CD4-positive, alpha-beta memory T cell (primary cell): ENCODE measurements at places on chromosomes 5 and 9.

- no peak for DNase-seq
Measured at GRCh38 chr5:39309534-39309933, 54.8 kb downstream of the C9 start.

DNA sequence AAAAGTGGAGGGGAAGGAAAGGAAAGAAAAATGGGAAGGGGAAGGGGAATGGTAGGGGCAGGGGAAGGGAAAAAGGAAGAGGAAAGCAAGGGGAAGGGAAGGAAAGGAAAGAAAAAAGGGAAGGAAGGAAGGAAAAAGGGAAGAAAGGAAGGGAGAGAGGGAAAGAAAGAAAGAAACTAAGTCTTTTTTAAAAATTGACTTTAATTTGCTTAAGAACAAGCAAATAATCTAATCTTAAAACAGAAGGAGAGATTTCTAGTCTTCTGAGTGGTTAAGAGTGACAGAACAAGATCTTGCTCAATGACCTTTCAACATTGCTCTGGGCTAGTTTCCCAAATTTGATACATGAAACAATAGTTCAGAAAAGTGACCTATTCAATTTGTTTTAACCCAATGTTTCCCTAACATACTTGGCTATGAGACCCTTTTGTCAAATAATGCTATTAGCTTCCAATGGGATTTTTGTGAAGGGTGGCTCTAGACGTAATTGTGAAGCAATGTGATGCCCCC, 33.4 kb upstream of the GLIS3 start:
- DNase-seq = no peak

DNA sequence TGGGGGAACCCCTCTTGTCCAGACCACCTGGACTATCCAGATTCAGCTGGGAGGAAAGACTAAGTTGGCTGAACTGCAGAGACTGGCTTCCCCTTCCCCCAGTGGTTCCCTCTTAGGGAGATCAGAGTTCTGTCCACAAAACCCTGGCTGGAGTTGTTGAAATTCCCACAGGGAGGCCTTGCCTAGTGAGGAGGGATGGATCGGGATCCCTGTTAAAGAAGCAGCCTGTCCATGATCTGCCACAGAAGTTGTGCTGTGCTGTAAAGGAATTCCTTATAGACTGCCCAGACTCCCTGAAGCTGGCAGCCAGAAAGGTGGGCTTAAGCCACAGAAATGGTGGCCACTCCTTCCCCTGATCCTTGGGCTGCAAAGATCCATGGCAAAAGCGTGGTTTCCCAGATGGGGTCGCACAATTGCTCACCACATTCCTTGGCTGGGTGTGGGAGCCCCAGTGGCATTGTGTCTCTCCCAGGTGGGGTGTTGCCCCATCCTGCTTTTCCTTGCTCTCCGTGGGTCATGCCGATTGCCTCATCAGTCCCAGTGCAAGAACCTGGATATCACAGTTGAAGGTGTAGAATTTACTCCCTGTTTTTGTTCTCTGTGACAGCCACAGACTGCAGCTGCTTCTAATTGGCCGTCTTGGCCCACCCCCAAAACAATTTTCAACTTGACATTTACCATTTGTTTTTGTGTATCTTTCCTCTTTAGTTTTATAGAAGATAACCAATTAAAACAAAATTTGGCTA, 342.4 kb downstream of the FGF10 start:
- no peak for DNase-seq

- DNase-seq = no peak
Measured at GRCh38 chr9:91157883-91158282, 203.8 kb downstream of the AUH start.

GRCh38 chr5:119289438-119290044, 66.3 kb upstream of the TNFAIP8 start:
- DNase-seq = no peak

DNA sequence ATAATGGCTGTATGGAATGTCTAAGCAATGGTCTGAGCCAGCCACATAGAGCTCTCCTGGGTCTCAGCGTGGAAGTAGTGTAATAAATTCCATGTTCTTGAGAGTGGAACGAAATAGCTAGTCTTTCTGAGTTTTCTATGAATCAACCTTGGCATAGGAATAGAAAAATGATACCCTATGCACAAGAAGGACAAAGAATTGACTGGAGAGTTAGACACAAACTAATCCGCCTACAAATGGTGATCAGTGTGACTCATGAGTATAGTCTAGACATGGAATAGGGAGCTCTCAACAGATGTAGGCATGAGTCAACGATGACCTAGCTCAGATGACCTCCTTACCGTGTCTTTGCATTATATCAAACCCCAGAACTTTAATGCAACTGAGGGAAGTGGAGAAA, 256.8 kb upstream of the GRIN3A start:
- no peak for DNase-seq

DNA sequence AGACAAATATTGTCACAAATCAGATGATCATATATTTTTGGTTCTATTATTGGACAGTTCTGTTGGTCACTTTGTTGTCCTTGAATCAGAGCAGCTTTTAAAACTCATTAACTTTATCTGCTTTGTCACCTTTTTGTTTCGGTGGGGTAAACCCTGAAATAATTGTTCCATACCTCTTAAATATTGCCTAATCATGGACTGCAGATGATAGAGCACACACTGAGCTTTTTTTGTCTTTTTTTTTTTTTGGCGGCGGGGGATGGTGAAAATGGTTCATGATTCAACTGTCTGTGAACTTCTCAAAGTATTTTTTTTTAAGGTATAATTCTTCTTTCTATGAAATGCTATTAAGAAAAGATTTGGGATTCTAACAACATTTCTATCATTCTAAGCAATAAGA, 1.8 kb downstream of the NUDT12 start:
- DNase-seq = no peak

- DNase-seq = no peak
Measured at GRCh38 chr9:133959966-133960567, 32.1 kb downstream of the VAV2 start.

GRCh38 chr9:980640-981039, 4.2 kb downstream of the DMRT3 start:
- DNase-seq = no peak

- DNase-seq = no peak
Measured at GRCh38 chr5:170182491-170182890, 50.3 kb upstream of the C5orf58 start.

- DNase-seq = no peak
Measured at GRCh38 chr9:31700252-31701045, 684.0 kb upstream of the ACO1 start.

- DNase-seq = no peak
Measured at GRCh38 chr5:94945656-94946055, 327.2 kb downstream of the SLF1 start.

DNA sequence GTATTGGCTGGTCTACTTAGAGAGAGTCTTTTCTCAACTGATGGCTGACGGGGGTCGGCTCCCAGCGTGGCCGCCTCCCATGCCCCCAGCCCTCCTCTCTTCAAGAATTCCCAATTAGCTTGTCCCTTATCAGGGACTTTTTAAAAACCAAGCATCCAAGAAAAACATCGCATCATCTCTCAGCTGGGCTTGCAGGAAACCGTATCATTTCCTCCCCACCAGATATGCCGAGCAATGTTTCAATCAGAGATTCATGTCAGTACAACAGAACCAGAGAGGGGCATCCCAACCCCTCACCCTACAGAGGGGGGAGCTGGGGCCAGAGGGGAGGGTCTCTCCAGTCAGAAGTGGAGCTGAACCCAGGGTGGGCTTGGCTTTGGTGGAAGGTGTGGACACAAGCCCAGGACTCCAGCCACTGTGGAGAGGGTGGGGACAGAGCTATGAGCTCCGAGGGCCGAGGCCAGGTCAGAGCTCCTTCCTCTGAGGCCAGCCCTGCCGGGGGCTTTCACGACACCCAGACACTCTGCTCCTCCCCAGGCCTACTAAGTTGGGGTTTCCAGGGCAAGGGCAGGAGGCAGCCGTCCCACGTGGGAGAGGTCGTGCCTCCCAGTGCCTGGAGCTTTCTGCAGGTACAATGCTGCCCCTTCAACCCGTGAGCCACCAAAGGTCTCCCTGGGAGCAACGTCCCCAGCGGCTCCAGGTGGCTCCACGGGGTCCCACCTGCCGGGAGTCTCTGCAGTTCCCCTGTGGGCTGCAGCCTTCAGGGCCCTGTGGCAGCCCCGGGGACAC, 39.0 kb upstream of the TMEM250 start:
- no peak for DNase-seq

DNA sequence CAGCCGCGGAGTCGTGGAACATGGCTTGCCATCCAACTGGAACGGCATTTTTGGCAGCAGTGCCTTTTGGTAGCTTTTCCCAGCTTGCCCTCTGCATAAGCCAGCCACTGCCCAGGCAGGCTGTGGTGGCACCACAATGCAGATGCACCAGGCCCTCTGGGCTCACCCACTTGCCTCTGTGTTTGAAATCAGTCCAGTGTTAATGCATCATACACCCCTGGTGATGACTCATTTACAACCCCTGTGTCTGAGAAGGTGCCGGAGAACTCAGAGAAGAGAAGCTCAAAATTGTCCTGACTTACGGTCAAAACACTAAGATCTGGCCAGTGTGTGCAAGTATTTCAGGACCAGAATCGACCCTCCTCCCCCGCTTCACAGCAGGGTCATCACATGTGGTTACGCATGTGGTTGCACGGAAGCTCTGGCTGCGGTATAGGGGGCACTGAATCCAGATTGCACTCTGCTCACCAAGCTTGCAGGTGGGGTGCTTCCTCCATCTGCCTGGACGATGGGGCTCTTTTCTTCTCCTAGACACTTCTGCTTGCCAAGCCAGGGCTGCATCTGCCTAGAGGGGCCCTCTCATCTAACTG, 66.5 kb upstream of the SMIM15 start:
- DNase-seq = no peak

DNA sequence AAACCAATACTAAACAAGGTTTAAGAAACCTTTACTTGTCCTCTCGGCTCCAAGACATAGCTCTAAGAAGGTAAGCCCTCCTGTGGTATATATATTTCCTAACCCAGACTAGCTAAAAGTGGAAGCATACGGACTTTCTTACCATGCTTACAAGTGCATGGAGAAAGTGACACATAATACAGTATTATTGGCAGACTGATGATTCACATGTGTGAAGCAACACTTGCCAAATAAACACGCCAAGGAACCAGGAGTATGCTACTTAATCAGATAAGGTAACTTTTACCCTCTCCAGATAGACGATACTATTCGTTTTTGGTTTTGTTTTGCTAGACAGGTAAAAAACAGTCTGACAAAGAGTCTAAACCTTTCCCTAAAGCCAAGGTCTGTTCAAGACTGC, 264.1 kb downstream of the MLLT3 start:
- no peak for DNase-seq

DNA sequence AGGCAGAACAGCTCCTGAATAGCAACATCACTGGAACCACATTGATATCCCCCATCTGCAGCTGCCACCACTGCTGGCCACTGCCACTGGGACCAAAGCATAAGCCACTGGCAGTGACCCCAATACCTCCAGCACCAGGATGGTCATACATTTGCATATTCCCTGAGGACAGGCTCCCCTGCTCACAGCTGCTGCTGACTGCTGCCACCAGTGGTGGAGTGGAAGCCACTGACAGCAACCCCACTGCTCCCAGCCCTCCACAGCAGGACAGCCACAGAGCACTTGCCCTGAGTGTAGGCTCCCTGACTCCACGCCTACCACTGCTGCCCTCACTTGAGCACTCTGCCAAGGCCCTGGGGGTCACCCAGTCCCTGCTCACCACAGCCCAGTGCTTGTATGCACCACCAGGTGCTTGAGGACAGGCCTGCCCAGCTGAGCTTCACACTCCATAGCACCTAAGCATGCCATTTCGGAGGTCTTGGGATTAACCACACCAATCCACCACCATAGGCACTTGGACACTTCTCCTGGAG, 327.4 kb upstream of the RPS23 start:
- no peak for DNase-seq

GRCh38 chr9:21516796-21517195, 34.7 kb upstream of the IFNE start:
- DNase-seq = no peak

GRCh38 chr5:134136221-134136631, 21.7 kb downstream of the TCF7 start:
- DNase-seq = no peak

DNA sequence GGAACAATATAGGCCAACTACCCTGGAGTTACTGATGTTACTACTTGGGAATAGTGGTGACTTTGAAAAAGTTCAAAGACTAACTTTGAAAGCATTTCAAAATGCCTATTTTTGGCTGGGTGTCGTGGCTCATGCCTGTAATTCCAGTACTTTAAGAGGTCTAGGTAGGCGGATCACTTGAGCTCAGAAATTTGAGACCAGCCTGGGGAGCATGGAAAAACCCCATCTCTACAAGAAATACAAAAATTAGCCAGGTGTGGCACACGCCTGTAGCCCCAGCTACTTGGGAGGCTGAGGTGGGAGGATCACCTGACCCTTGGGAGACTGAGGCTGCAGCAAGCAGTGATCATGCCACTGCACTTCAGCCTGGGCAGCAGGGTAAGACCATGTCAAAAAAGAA, 105.3 kb downstream of the ARRDC3 start:
- no peak for DNase-seq

DNA sequence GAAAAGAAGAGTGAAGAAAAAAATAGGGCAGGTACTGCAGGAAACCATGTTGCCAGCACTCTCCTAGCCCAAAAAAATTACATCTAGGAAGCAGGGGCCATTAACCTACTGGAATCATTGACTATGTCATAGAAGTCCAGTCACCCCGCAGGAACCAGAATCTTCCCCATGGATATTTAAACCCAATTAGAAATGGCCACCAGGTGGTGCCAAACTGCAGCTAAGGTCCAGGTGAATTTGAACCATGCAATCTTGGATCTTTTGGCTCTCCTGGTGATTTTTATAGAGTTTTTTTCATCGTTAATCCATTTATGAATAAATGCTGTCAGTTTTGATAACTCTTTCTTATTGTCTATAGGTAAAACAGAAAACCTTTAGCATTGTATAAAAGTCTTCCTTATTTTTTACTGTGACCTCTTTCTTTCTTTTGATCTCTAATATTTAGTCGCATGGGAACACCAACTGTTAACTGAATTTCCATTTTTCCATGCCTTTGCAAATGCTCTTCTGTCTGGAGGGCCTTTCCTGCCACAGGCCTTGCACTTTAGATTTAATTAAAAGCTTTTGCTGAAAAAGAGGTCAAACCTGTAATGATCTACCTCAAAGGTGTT, 147.5 kb upstream of the FGF10 start:
- DNase-seq = no peak

DNA sequence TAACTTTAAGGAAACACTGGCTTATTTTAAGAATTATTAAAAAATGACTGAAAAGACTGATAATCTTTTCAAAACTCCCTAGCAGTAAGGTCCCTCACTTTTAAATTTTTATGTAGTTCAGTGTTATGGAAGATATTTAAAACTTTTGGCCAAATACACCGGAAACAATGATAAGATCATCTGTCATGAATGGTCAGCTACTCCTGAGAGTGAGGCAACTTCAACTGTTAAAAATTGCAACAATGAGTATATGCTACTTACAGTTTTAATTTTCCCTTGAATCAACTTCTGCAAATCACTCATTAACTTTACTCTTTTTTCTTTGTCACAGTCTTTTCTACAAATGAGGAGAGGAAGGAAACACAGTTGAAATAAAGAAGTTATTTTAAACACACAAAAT, 10.8 kb downstream of the PUM3 start:
- no peak for DNase-seq

DNA sequence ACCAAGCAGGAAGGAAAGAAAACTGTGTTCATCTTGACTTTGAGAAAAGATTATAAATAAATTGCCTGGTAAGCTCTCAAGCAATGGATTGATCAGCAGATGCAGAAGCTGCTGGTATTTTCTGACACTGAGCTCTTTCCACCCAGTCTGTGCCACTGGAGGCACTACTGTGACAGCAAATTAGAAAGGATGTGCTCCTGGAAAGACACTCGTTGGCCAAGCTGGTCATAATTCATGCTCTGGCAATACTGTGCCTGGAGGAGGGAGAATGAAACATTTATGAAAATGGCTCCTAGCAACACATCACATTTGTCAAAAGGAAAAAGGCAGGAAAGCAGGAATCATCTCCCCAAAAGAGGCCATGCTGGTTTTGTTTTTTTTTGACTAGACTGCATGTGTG, 84.2 kb downstream of the CAVIN4 start:
- DNase-seq = no peak
